ENCODE measurements at places on chromosomes 6 and 20. TPM values are rescaled to one million over a fixed set of nuclear protein-coding genes. Genes with fewer than 3 reads are reported as not detected.
A peak's percentile ranks its signal among the peaks of the same experiment; 100 is the strongest.

DNA sequence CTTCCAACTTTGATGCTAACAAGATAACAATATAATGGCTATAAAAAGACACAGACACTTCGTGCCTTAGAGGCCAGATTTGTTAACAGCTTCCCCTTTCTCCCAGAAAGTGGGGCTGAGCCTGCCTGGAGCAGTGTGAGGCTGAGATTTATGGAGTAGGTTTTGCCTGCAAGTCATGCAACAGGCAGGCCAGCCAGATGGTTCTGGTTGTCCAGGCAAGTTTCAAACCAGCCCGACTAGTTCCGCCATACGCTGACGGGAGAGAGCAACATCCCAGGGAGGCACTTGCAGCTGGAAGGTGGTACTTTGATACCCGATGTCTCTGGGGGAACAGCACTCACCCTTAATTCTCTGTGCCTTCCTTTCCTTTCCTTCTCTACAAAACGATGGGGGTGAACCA is 81.3 kb upstream of the NAA20 start:
- ATAC-seq: no peak

GRCh38 chr20:50191065-50191543 is 474 bp downstream of the CEBPB start:
- ATAC-seq: peak; percentile 24

ZC2HC1B gene
- total RNA-seq: not detected

GRCh38 chr6:134002821-134003220 is 49.6 kb downstream of the SLC2A12 start:
- no peak for ATAC-seq
